ENCODE measurements at places on chromosomes 3 and 15. TPM values are rescaled to one million over a fixed set of nuclear protein-coding genes. Genes with fewer than 3 reads are reported as not detected.

CHL1 gene
- not detected for total RNA-seq

TMC3 gene
- not detected for total RNA-seq

MEGF11 gene
- total RNA-seq = not detected

WDR72 gene
- total RNA-seq = not detected

GRCh38 chr3:100437721-100438622, 36.6 kb downstream of the LNP1 start:
- no peak overlapping the region for H3K4me3 ChIP-seq
- H3K4me1 ChIP-seq = peaks cover 8% of the 10 kb centered on the region
- DNase-seq = no peak
- no peaks in the 10 kb centered on the region for H3K27me3 ChIP-seq
- H3K36me3 ChIP-seq = no peaks in the 10 kb centered on the region

GRCh38 chr3:73449774-73450173, 175.0 kb downstream of the PDZRN3 start:
- DNase-seq = no peak
- no peaks in the 10 kb centered on the region for H3K4me1 ChIP-seq
- H3K27ac ChIP-seq = no peak overlapping the region

GRCh38 chr3:114892131-114892879, 254.8 kb downstream of the ZBTB20 start:
- no peak for DNase-seq
- no peak overlapping the region for H3K27ac ChIP-seq
- no peaks in the 10 kb centered on the region for H3K36me3 ChIP-seq
- H3K27me3 ChIP-seq = no peaks in the 10 kb centered on the region
- no peak overlapping the region for H3K4me3 ChIP-seq

GRCh38 chr3:138673641-138674530, 65.3 kb downstream of the FAIM start:
- no peak overlapping the region for H3K4me3 ChIP-seq
- no peaks in the 10 kb centered on the region for H3K27me3 ChIP-seq
- DNase-seq = no peak

DNA sequence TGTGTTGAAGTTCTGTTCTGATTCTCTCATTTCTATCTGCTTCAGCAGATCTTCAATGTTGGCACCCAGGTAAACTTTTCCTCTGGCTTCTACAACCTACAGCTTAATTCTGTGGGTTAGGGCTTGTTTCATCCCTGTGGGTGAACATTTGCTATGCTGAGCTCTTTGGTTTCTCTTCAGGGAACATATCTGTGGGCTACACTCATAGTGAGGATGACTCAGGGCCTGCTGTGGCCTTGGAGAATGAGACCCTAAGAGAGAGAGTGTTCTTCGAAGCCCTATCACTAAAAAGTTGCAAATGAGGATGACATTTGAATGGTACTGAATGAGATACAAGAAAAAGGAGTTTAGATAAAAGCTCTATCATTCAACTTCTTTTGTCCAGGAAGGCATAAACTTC, 346.2 kb upstream of the CBLB start:
- DNase-seq = no peak
- H3K4me3 ChIP-seq = no peak overlapping the region
- peak overlapping the region; percentile 28 for H3K27ac ChIP-seq
- no peaks in the 10 kb centered on the region for H3K27me3 ChIP-seq

DNA sequence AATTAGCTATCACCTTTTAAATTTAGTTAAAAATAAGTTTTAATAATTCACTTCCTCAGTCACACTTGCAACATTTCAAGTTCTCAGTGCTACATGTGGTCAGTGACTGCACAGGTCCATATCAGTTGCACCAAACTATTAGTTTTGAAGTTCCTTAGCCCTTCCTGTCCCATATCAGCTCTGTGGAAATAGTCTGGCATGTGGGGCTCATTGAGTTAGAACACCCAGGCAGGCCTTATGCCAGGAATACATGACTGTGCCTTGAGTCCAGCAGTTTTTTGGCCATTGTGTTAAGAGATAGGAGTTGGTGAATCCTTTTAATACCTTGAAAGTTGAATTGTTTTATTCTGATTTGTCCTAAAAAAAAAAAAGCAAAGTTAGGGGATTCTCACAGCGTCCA, 153.7 kb upstream of the BFSP2 start:
- peaks cover 4% of the 10 kb centered on the region for H3K27me3 ChIP-seq
- no peak overlapping the region for H3K27ac ChIP-seq
- no peaks in the 10 kb centered on the region for H3K4me1 ChIP-seq
- DNase-seq = no peak
- no peaks in the 10 kb centered on the region for H3K36me3 ChIP-seq

DNA sequence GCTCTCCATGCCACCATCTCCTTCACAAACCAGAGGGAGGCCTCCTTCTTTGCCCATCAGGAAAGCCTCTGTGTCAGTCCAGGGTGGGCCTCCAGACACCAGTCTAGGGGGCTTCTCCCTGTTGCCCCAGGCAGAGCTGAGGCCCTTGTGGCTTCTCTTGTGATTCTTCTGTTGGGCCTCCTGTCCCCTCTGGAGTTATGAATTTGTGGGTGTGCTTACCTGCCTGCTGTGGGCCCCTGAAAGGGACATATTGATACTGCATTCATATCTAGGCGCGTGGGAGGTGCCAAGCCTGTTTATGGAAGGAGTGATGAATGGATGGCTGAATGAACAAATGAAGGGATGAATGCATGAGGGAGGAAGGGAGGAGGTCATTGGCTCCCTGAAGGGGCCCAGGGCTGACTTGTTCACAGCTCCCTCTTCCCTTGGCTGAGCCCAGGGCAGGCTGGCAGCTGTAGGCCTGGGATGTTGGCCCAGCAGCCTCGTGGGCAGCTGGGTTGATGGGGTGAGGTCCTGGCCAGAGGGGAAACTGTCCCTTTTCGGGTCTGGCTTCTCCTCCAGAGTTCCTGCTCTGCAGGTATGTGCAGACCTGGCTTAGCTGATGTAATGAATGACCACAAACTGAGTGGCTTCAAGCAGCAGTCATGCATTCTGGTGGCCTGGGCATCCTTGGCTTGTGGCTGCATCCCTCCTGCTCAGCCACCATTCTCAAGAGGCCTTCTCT, 195.4 kb downstream of the GOLGA6L6 start:
- H3K4me1 ChIP-seq = no peaks in the 10 kb centered on the region
- no peak for DNase-seq
- no peak overlapping the region for H3K4me3 ChIP-seq
- no peak overlapping the region for H3K27ac ChIP-seq
- no peaks in the 10 kb centered on the region for H3K27me3 ChIP-seq

DNA sequence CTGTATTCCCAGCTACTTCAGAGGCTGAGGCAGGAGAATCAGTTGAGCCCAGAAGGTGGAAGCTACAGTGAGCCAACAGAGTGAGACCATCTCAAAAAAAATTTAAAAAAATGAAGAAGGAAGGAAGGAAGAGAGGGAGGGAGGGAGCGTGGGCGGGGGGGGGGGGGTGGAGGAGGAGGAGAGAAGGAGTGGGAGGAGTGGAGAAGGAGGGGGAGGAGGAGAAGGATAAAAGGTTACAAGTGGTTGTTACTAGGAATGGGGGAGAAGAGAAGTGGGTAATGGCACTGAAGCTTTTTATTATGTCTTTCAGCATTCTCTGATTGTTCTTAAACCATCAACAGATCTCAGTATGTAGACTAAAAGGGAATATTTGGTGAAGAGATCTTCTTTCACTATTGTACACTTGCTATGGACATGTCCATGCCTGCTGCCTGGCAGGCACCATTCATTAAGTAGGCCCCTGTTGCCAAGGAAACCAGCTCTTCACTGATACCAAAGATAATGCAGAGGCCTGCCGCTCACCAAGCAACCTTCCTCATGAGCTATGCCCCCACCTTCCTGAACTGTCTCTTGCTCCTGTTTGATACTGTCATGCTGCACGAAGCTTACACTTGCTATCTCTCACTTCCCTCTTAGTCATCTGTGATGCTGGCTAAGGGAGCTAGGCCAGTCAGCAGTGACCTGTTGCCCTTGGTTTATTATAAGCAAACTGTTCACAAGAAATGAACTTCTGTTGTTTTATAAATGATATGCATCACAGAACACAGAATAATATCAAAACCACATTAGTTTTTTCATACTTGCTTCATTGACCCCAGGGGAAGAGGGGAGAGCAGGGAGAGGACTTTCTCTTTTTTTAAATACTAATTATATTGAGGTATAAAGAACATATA, 23.1 kb downstream of the EPM2AIP1 start:
- peak; percentile 43 for DNase-seq
- H3K36me3 ChIP-seq = peaks cover 5% of the 10 kb centered on the region
- H3K27me3 ChIP-seq = no peaks in the 10 kb centered on the region
- no peak overlapping the region for H3K4me3 ChIP-seq
- peaks cover 38% of the 10 kb centered on the region for H3K4me1 ChIP-seq

DNA sequence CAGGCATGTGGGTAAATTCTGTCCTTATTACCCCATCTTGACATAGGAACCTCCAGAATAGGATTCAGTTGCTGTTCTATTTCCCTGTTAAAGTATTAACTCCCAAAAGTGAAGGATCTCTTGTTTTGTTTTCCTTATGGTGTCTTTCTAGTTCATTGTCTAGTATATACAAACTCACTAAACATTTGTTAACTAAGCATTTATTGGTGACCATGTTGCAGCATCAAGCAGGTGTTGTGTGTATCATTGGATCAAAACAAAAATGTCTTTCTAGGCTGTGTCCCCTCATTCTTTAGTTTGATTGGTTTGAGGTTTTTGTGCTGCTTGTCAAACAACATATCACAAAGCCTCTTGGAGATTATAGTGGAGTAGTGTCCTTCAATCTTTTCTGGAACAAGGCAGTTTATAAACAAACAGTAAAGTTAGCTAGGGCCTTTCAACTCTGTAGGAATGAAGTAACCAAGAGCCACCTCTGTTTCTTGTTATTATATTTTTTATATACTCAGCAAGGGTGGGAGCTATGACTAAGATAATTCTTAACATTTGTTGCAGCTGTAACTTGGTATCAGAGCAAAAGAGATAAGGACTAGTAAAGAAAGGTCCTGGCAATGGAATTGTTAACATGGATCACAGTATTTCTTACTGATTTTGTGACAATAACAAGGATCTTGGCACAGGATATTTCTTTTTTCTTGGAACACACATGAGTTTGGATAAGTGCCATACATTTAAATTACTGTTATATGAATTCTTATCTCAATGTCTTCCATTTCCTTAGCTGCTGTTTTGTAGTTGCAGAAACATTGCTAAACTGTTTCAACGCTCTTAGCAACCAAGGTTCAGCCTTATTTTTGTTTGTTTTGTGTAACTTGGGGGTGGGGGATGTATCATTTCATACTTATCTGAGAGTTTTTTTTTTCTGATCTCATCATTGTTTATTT, 49.3 kb downstream of the TMOD3 start:
- H3K4me3 ChIP-seq = no peak overlapping the region
- no peak for DNase-seq
- H3K4me1 ChIP-seq = no peaks in the 10 kb centered on the region
- no peaks in the 10 kb centered on the region for H3K27me3 ChIP-seq
